Activated CD8-positive, alpha-beta memory T cell treated with anti-CD3 and anti-CD28 coated beads for 4 hours (primary cell): ENCODE measurements at places on chromosomes 2 and 18.

- no peak for DNase-seq
Measured at GRCh38 chr2:85393836-85394235, 16.3 kb downstream of the CAPG start.

DNA sequence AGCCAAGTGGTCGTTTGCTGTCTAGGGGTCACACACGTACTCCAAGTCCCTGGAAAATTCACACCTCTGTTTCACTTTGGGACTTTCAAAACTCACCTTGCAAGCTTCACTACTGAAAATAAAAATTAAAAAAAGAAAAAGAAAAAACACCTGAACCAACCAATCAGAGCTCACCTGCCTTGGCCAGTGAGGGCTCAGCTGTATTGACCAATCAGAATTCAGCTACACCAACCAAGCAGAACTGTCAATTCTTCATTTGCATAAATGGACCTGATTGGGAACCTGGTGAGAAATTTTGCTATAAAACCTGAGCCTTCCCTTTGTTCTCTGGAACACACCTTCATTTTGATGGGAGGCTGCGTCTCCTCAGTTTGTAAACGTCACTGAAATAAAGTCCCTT lies 176.4 kb downstream of the TTC32 start:
- DNase-seq = no peak

DNA sequence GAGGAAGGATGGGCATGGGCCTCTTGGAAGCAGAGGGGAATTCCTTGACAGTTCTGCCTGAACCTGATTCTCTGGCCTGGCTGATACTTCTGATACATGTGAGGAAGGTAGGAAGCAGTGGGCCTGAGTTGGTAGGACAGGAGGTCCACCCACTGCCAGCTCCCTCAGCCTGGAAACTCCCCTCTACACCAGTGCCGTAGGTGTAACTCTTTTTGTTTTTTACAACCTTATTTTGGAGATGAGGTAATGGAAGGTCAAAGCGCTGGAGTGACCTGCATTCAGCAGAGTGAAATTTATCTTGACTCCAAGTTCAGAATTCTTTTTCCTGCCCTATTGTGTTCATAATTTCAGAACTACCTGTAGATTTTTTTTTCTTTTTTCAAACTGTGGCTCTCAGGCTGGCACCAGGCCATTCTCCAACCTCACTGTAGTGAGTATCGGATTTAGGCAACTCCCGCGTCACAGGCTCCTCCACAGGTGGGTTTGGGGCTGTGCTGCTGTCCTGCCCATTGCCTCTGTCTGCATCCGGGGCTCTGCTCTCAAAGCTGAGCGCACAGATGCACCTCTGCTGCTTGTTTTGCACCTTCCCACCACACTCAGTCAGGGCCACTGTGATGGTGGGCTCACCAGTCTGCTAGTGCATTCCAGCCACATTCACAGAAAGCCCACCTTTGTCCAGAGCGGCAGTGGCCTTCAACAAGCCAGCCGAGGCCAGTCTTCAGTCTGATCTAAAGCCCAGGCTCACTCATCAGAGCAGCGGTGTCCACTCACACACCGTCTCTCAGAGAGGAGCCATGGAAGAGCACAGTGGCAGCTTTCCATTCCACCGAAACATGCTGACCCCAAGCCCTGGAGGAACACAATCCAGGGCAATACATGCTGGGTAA lies 87.2 kb downstream of the UXS1 start:
- DNase-seq = no peak

DNA sequence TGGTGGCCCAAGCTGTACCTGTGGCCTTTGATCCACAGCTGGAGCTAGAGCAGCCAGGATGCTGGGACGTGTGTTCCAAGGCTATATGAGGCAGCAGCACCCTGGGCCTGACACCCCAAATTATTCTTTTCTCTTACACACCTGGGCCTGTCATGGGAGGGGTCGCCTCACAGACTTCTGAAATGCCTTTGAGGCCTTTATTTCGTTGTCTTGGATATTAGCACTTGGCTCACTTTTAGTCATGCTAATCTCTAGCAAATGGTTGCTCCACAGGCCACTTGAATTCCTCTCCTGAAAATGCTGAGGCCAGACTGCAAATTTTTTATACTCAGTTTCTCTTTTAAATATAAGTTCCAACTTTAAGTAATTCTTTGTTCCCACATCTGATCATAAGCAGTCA lies 22.0 kb upstream of the IL1R2 start:
- no peak for DNase-seq

DNA sequence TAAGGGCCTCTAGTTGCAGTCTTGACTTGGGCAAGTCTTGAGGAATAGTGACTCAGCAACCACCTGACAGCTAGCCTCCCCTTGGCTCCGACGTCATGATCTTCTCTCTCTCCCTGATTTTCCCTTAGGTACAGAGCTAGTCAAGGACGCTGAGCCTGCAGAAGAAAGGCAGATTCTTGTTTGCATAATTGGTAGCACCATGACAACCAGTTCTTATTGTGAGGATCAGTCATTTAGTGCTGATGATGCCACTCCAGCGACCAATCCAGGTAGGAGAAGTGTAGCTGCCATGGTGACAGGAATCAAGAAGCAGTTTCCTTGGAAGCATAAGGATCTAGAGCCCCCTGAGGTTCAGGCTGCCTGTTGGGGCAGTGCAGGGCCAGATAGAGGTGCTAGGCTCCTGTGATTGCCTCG lies 2.8 kb upstream of the RESP18 start:
- no peak for DNase-seq

DNA sequence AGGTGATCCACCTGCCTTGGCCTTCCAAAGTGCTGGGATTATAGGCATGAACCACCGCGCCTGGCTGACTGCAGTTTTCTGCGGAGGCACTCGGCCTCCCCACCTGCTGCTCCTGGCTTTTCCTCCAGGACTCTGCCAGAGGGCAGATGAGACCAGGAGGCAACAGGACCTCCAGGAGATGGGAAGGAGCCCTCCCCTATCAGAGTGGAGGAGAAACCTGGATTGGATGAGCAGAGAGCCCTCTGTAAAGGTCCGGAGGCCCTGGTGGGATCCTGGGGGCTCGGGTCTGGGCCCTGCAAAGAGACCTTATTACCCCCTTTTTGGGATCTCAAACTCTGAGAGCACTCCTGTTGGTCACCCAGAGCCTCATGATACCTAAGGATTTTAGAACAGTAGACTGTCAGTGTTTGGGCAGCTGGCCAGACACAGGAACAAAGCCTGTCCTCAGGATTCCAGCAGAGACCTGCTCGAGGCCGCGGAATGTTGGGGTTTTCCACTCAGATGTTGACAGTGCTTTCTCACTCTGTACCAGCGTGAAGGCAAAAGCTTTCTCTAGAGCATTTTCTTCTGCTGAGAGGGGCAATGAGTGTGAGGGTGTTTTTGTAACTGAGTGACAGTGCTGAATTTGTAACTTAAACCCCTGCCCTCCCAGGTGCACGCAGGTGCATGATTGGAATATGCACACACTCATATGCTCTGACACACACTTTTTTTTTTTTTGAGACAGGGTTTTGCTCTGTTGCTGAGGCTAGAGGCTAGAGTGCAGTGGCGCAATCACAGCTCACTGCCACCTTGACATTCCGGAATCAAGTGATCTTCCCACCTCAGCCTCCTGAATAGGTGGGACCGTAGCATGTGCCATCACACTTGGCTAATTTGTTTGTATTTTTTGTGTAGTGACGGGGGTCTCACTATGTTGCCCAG lies 48.4 kb downstream of the NPPC start:
- no peak for DNase-seq

DNA sequence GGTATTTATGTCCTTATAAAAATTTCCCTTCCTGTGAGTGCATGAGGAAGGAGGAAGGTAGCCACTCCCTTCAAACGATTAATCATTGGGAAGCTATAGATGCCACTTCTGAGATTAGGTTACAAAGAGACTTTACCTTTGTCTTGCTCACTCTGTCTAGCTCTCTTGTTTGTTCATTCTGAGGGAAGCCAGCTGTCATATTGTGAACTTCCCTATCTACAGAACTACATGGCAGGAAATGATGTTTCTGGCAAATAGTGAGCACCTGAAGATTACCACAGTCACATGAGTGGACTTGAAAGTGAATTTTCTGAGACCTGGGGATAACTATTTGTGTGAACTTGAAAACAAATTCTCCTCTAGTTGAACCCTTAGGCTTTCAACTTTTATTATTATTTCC lies 776.8 kb downstream of the CCDC85A start:
- no peak for DNase-seq

GRCh38 chr18:36471393-36471792 lies 173.9 kb downstream of the FHOD3 start:
- DNase-seq = no peak

DNA sequence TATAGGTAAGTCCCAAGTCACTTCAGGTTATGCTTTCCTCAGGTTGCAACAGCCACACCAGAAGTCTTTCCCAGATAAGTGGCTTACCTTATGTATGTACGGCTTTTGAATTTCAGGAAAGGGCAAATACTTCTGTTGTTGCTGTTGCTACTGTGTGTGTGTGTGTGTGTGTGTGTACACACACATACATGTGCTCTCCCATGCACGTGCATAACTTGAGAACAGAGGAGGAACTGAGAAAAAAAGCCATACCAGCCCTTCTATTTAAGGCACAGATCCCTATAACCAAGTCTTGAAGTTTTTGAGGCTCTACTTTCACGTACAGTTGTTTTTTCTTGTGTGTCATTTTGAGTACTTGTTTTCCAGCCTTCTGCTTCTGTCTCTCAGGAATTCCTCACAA lies 62.4 kb downstream of the WDPCP start:
- DNase-seq = no peak

DNA sequence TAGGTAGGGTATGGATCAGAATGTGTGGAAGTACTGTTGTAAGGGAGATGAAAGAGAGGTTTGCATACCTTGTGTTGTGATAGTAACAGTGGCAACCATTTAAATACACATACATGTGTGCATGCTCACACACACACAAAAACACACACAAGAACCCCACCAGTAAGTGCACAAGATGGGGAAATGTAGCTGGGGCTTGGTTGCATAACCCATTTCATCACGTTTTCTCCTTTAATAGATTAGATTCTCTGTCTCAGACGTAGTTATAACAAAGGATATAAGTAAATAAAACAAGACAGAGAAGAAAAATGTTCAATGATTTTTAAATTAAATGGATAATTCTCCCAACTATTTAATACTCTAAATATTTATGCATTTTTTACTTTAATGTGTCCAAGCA lies 13.4 kb downstream of the ARHGAP15 start:
- DNase-seq = no peak

DNA sequence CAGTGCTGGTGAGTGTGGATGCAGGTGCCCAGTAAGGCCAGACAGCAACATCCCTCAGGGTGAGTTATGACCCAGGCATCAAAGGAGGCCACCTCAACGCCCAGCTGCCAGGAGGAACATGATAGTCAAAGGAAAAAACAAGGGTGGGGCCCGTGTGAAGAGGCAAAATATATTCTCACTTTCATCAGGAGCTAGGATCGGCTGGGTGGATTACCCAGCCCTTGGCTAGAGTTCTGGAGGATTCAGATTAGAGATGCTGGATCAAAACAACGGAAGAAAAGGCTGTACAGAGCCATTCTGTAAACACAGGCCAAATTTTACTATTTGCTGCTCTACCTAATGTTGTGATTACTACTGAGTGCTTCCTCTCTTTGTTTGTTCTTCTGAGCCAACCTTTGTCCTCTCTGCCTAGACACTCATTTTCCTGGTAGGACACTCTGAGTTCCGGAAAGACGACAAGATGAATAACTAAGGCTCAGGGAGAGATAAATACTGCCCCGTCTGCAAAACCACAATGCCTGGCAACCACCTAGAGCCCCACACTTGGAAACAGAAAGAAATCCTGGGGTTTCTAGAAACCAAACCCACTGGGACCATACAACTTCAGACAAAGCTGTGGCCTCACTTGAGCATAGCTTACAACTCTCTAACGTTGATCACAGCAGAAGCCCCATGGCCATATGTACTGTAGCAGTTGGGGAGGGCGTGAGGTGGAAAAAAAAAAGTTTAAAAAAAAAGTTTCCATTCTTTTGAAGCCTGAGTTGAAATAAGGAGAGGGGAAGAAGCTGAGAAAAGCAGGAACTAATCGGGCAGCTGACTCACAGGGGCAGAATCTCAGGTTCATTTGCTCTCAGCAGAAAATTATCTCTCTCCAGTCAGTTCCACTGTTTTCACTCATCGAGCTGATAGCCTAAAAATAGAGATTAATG lies 17.8 kb upstream of the PMAIP1 start:
- DNase-seq = no peak

- DNase-seq = no peak
Measured at GRCh38 chr2:85401844-85402243, 8.3 kb downstream of the CAPG start.
